ENCODE measurements at places on chromosomes 5 and 9.

- DNase-seq: no peak
Measured at GRCh38 chr9:122816163-122816867, 12.1 kb downstream of the PDCL start.

DNA sequence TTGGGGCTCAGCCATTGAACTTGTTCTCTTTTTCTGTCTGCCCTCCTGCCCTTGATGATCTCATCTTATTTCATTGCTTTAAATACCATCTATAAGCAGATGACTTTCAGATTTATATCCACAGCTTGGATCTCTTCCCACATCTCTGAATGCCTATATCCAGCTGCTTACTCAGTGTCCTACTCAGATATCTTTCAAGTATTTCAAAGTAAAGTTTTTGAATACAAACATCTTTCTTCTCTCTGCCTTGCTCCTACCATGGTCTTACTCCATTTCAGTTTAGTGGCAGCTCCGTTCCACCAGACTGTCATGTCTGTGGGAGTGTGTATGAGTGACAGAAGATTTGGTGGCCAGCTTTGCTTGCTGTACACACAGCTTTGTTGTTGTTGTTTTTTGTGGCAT is 59.7 kb downstream of the ERBIN start:
- DNase-seq: no peak

DNA sequence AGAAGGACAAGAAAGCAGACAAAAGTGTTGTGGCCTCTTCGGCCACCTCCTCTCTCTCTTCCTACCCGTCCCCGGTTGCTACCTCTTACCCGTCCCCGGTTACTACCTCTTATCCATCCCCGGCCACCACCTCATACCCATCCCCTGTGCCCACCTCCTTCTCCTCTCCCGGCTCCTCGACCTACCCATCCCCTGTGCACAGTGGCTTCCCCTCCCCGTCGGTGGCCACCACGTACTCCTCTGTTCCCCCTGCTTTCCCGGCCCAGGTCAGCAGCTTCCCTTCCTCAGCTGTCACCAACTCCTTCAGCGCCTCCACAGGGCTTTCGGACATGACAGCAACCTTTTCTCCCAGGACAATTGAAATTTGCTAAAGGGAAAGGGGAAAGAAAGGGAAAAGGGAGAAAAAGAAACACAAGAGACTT is 2.4 kb downstream of the EGR1 start:
- DNase-seq: no peak

- no peak for DNase-seq
Measured at GRCh38 chr5:132688536-132689339, 14.9 kb downstream of the IL4 start.

GRCh38 chr5:12320331-12320730 is 416.1 kb upstream of the CTNND2 start:
- no peak for DNase-seq

DNA sequence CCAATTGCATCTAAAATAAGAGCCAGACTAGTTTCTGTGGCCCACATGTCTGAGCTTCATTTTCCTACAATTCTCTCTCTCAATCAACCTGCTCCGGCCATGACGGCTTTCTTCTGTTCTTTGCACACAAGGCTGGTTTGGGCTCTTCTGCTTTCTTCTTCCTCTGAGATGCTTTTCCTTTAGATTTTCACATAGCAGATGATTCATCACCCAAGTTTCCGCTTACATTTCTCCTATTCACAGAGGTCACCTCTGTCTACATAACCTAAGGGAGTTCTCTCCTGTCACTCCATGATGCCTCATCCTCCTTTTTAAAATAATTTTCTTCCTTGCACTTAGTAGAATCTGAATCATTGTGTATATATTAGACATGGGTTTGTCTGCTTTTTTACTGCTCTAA is 334.6 kb upstream of the TUSC1 start:
- DNase-seq: no peak

- no peak for DNase-seq
Measured at GRCh38 chr9:32004431-32005076, 379.9 kb upstream of the ACO1 start.

All from activated CD4-positive, alpha-beta T cell treated with anti-CD3 and anti-CD28 coated beads for 24 hours (primary cell).